ENCODE measurements at places on chromosomes 7 and 10. TPM values are rescaled to one million over a fixed set of nuclear protein-coding genes. Genes with fewer than 3 reads are reported as not detected.

DNA sequence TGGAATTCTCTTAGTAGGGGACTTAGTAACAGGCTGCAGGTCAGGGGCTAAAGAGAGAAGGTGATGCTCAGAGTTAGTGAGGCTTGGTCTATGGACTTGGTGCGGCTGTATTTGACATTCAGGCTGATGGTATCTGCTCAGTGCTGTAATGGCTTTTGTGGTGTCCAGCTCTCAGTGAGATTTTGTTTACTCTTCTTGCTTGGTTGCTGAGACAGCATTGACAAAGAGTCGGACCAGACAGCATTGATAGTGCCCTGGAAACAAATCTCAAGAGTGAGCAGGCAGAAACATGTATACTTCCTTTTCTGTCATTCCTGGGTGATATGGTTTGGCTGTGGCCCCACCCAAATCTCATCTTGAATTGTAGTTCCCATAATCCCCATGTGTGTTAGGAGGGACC, 202.0 kb downstream of the STK31 start:
- no peak overlapping the region for H3K4me3 ChIP-seq
- no peaks in the 10 kb centered on the region for H3K4me1 ChIP-seq
- DNase-seq = no peak
- no peaks in the 10 kb centered on the region for H3K36me3 ChIP-seq

The GPR15LG gene
- total RNA-seq = not detected

GRCh38 chr10:34504534-34504933, 310.6 kb downstream of the PARD3 start:
- H3K27me3 ChIP-seq = no peaks in the 10 kb centered on the region
- H3K4me1 ChIP-seq = peaks cover 18% of the 10 kb centered on the region
- H3K27ac ChIP-seq = peak overlapping the region; percentile 6
- H3K4me3 ChIP-seq = no peak overlapping the region

- no peak overlapping the region for H3K27ac ChIP-seq
- H3K4me1 ChIP-seq = no peaks in the 10 kb centered on the region
- H3K27me3 ChIP-seq = no peaks in the 10 kb centered on the region
- H3K36me3 ChIP-seq = no peaks in the 10 kb centered on the region
- no peak overlapping the region for H3K4me3 ChIP-seq
Measured at GRCh38 chr10:43192884-43193283, 54.6 kb downstream of the CSGALNACT2 start.

DNA sequence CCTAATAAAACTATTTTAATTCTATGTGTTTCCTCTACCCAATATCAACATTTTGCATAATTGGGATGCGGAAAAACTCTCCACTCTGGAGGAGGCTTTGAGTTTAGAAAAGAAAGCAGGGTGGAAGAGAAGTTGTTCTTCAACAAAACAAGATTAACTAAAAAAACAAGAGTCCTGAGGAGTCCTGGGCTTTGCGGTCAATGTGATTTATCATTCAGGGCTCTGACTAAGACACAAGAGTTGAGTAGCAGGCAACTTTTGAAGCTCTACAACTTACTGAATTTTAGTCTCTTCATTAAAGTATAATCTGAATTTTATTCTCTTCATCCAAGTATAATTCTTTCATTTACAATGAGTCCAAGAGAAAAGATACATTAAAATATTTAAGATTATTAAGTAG, 18.3 kb upstream of the TMEM26 start:
- H3K27ac ChIP-seq = no peak overlapping the region
- H3K4me1 ChIP-seq = peaks cover 15% of the 10 kb centered on the region
- no peaks in the 10 kb centered on the region for H3K36me3 ChIP-seq
- H3K27me3 ChIP-seq = no peaks in the 10 kb centered on the region
- no peak overlapping the region for H3K4me3 ChIP-seq

GRCh38 chr10:32317795-32318357, 29.1 kb downstream of the EPC1 start:
- no peak for DNase-seq
- H3K27ac ChIP-seq = no peak overlapping the region
- peaks cover 8% of the 10 kb centered on the region for H3K36me3 ChIP-seq
- peaks cover 26% of the 10 kb centered on the region for H3K4me1 ChIP-seq
- H3K4me3 ChIP-seq = no peak overlapping the region

GRCh38 chr10:100697070-100697469, 48.3 kb upstream of the PAX2 start:
- no peak overlapping the region for H3K27ac ChIP-seq
- H3K36me3 ChIP-seq = no peaks in the 10 kb centered on the region
- H3K4me3 ChIP-seq = no peak overlapping the region
- peaks cover 8% of the 10 kb centered on the region for H3K4me1 ChIP-seq
- DNase-seq = peak; percentile 67
- H3K27me3 ChIP-seq = peaks cover 13% of the 10 kb centered on the region

DNA sequence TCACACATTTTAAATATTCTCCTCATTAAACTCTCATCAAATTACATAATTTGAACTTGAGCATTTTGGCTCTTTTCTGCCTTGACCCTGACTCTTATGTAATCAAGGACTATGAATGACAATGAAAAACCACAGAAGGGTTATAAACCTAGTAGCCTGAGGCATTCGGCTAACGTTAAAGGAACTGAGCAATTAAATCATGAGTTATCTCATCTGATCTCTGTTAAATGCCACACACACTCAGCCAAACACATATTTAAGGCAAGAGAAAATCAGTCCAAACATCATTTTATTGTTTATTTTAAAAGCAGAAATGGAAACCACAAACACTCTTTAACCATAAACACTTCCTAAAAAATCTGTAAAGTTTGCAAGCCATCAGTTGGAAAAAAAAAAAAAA, 204.3 kb downstream of the DGKI start:
- H3K4me1 ChIP-seq = peaks cover 5% of the 10 kb centered on the region
- H3K36me3 ChIP-seq = no peaks in the 10 kb centered on the region
- H3K27ac ChIP-seq = no peak overlapping the region
- no peak overlapping the region for H3K4me3 ChIP-seq
- peaks cover 12% of the 10 kb centered on the region for H3K27me3 ChIP-seq
